ENCODE measurements at places on chromosomes 7 and 10. TPM values are rescaled to one million over a fixed set of nuclear protein-coding genes. Genes with fewer than 3 reads are reported as not detected.

The CFAP46 gene
- total RNA-seq: 3.1 TPM

The PSMC2 gene
- 131 TPM for total RNA-seq

The FAM24B gene
- 10.9 TPM for total RNA-seq

The TEX47 gene
- total RNA-seq: not detected

The IGFBP1 gene
- total RNA-seq: not detected

The CFAP43 gene
- 0.24 TPM for total RNA-seq

The CD36 gene
- total RNA-seq: 1.8 TPM

DNA sequence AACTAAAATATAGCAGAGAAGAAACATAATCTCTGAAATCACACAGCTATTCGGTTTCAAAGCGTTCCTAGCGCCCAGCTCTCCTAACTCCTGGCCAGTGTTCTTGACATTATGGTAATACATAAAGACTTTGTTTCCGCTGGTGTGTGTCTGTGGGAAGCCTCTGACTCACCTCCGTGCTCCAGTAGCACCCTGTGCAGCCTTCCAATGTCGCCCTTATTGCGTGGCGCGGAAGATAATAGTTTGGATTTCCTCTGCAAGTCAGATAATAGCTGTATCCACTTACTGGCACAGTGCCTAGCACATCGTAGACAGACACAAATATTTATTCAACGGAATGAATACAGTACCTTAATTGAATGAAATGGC is 570 bp downstream of the BMS1 start:
- DNase-seq: no peak

- DNase-seq: no peak
These were observed 140.6 kb upstream of the TMEM168 start for GRCh38 chr7:112930787-112931186.

DNA sequence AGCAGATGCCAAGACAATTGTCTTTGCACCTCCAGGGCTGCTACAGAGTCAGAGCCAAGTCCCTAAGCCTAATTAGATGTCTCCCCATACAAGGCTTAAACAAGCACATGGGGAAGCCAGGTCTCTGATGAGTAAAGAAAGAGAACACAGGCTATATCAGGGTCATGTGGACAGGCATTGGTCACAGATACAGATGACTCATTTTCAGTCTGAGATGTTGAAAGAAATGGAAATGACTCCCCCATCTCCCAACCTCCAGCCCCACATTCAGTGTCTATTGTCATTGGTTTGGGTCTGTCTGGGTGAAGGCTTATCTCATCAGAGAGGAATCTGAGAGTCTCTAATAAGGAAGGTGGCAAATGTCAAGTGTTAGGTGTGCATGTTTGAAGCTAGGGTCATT is 290.1 kb upstream of the KIAA1217 start:
- peak; percentile 43 for DNase-seq

DNA sequence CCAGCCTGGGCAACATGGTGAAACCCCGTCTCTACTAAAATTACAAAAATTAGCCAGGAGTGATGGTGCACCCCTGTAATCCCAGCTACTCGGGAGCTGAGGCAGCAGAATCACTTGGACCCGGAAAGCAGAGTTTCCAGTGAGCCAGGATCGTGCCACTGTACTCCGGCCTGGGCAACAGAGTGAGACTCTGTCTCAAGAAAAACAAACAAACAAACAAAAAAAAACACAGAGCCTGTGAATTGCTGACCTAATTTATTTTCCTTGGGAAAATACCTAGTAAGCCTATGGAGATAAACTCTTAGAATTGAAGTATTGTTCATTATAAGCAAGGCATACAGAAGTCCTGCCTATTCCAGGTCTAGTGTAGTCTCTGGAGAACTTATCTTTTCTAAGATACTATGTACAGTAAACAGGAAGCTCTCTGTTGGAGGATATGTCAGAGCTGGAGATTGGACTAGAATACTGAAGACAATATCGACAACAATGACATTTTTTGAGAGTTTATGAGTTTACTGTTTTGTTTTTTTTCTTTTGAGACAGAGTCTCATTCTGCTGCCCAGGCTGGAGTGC is 14.9 kb downstream of the GTF2I start:
- DNase-seq: no peak

DNA sequence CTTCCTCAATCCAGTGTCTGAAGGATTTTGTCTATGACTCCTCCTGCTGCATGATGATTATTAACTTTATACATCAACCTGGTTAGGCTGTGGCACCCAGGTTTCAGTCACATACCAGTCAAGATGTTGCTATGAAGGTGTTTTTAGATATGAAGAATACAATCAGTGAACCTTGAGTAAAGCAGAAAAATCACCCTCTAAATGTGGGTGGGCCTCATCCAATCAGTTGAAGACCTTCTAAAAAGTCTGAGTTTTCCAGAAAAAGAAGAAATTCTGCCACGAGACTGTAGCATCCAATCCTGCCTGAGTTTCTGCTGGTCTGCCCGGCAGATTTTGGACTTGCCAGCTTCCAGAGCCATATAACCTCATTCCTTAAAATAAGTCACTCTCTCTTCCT is 126.1 kb upstream of the FRMD4A start:
- no peak for DNase-seq

DNA sequence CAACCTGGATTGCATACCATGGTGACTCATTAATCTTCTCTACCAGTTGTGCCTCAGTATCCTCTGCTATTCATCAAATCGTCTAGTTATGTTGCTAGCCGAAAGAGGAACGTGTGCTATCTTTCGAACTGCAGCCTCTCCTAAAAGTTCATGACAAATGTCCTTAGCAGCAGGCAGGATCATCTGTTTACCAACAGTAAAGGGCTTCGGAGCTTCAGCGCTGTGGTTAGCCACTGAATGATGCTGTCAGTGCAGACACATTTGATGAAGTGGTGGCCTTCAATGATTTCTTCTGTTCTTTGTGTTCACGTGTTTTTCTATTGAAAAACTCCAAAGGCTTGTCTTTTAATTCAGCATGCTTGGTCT is 68.8 kb downstream of the CSTF2T start:
- DNase-seq: no peak

DNA sequence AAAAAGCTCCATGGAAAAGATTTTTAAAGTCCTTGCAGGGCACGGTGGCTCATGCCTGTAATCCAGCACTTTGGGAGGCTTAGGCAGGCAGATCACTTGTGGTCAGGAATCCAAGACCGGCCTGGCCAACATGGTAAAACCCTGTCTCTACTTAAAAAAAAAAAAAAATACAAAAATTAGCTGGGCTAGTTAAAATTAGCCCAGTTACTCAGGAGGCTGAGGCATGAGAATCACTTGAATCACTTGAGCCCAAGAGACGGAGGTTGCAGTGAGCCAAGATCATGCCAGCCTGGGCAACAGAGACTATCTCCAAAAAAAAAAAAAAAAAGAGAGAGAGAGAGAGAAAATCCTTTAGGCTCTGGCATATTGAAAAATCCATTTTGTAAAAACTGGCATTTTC is 61.9 kb downstream of the CCDC6 start:
- DNase-seq: no peak

DNA sequence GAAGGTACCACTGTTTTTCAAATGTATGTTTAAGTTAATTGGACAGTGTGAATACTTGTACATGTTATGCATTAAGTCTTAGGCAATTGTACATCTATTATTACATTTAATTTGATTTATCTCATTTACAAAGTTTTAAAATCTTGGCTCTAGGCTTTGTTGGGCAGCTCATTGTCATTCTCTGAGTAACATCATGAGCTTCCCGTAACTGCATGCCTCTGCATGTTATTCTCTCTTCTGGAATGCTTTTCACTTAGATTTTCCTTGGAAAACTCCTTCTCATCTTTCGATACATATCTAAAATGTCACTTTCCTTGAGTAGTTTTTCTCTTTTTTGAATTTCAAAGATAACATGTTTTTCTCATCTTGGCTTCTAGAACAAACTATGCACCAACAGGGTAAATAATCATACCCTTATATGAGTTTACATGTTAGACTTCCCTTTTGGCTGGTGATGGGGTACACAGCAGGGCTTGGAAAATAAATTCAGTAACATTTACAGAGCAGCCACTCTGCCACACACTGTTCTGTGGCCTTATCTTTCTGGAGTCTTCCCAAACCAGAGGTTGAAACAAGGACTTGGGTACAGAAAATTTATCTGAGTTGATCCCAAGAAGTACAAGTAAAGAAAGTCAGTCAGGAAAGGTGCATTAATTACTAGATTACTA is 42.2 kb upstream of the A1CF start:
- DNase-seq: no peak

GRCh38 chr10:113491967-113492565 is 60.8 kb upstream of the HABP2 start:
- DNase-seq: no peak

GRCh38 chr7:143456992-143457793 is 13.9 kb downstream of the TAS2R60 start:
- DNase-seq: no peak

DNA sequence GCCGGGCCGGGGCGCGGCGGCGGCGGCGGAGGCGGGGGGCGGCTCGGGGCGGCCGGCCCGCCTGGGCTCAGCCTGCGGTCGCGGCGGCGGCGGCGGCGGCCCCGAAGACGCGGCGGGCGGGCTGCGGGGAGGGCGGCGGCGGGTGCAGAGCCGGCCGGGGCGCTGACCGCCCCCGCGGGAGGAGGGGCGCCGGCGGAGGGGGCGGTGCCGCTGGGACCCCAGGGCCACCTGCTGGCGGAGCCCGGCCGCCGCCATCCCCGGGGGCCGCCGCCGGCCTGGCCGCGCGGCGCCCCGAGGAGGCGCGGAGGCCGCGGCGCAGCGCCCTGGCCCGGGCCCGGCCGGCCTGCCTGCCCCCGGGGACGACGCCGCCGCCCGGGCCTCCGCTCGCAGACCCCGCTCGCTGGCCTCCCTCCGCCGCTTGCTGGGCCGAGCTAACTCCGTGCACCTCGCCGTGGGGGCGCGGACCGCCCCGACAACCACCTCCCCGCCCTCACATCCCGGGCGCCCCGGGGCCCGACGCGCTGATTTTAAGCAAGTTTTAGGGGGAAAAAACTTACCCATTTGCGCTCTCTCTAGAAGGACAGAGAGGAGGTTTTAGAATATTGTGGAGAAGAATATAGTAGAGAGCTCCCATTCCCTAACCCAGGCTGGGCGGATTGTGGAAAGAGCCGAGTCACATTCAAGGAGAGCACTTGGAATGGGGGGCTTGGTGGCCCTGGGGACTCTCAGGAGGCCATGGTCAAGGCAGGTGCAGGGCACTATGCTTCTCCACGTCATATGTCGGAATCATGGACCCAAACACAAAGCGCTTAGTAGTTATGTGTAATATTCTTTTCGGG is at the start of gene BEND7:
BEND7 (minus strand) TSS at position 140 of the 839 bp plus-strand sequence. CDS start 481 bp downstream, outside the sequence.
- DNase-seq: peak; percentile 48

DNA sequence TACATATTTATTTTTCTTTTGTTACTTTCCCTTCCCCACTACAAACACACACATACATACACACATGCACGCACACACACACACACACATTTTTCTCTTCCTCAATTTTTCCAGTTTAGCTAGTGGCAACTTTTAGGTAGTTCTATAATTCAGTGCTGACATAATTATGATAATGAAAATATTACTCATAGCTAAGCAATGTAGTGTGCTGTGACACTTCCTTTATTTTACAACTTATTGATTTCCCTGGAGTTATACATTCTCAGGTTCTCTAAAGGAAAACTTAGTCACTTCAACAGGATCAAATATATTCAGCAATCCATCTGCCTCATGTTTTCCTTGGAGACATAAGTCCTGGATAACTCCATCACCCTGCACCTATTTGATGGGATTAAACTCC is 151.6 kb downstream of the CACNA2D1 start:
- no peak for DNase-seq

GRCh38 chr7:6546498-6547251 is 4.6 kb downstream of the GRID2IP start:
- DNase-seq: peak; percentile 74

GRCh38 chr10:27020243-27020642 is 80.1 kb downstream of the ANKRD26 start:
- no peak for DNase-seq

GRCh38 chr7:6621195-6622133 is 6.1 kb downstream of the ZNF853 start:
- DNase-seq: no peak

- peak; percentile 81 for DNase-seq
These were observed 29.3 kb upstream of the SH3PXD2A start for GRCh38 chr10:103884681-103885139.

DNA sequence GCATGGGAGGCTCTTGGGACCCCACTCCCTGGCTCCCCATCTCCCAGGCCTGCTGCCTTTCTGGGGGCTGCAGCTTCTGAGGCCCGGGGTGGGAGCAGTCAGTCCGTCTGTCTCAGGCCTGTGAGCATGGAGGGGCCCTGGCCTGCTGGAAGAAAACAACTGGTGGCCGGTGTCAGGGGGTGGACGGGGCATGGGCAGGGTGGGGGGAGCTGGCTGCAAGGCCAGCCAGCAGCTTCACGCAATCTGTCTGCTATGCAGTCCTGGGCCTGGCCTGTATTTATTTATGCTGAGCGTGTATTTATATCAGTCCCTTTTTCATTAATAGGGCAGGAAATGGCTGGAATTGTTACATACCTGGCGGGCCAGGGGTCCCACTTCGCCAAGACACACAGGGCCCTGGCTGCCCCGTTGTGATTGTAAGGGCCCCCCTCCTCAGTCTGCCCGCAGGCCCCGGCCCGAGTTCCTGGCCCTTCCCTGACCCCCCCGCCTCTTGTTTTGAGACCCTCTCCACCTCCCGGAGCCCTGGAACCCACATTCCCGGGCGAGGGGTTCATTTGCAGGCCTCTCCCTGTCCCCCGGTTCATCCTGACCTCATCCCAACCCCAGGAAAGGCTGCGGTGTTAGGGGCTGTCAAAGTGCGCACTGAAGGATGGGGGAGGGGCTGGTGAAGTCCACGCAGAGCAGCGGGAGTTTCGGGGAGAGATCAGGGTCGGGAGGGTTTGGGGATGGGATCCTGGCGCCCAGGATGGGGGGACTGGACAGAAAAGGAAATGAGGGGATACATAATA is 8.2 kb downstream of the TMEM270 start:
- DNase-seq: peak; percentile 52

DNA sequence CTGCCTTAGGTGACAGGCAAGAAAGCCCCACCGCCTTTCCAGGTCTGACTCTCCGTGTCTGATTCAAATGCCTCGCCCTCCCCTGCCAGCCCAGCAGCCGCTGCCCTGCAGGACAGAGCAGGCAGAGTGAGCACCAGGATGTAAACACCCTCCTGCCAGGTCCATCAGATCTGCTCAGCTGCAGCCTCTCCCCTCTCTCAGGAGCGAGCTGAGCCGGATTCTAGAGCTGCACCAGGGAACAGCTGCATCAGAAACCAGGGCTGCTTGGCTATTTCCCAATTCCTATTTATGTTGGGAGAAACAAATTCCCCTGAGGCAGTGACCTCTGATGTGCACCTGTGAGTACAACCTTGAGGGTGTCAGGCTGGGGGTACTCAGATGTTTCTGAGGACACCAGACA is 121.5 kb upstream of the ZMIZ1 start:
- no peak for DNase-seq

- no peak for DNase-seq
These were observed 1.7 kb downstream of the ABCC2 start for GRCh38 chr10:99784016-99784726.

DNA sequence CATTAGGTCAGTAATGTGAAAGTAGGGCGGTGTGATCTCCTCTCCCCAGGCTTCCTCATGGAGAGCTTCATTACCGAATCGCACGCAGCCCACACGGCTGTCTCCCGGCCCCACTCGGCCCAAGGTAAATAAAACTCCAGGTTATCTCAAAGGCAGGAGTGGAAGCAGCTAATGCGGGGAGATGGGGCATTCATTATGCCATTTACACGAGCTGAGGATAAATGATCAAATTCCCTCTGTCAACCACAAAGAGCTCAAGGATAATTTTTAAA is 93.5 kb downstream of the ADARB2 start:
- DNase-seq: no peak

GRCh38 chr7:112929421-112929820 is 139.2 kb upstream of the TMEM168 start:
- DNase-seq: no peak

- DNase-seq: no peak
These were observed 88.7 kb downstream of the MAD1L1 start for GRCh38 chr7:2143981-2144595.

Data from GM23338 (cell line).